Stimulated activated CD8-positive, alpha-beta memory T cell treated with anti-CD3 and anti-CD28 coated beads, Interleukin-15, amount 100 ng/mL, for 1 hour (primary cell): ENCODE measurements at places on chromosomes 6 and 20.

DNA sequence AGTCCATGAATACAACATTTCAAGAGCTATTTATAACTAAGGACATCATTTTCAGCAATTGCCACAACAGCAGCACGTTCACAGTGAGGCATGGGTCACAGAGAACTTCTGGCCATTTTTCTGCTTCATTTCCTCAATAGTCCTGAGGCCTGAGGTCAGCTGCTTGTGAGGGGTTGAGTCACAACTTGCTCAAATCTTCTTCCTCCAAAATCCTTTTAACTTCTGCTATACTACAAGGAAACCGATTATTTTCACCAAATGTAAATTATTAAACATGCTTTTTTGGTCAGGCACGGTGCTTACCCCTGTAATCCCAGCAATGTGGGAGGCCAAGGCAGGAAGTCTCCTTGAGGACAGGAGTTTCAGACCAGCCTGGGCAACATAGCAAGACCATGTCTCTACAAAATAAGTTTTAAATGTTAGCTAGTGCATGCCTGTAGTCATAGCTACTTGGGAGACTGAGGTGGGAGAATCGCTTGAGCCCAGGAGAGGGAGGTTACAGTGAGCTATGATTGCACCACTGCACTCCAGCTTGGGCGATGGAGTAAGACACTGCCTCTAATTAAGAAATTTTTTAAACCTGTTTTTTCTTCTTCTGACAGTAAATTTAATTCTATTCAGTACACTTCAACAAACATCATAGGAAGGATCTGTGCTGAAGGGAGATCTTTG, 11.1 kb upstream of the SLC16A10 start:
- no peak for DNase-seq

DNA sequence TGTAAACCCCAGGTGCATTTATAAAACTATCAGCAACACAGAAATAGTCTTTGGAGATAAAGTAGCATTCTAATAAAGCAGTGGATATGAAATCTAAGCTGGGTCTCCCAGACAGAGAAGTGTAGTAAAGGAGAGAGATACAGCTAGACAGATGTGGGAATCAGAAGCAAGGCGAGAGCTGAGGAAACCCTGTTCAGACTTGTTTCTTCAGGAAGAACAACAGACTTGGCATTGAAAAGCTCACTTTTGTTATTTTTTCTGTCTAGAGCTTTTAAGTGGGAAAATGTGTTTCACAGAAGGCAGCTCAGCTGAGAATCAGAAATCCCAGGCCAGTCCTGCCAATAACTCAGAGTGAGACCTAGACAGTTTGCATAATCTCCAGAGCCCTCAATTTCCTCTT, 52.9 kb downstream of the SLC35B3 start:
- no peak for DNase-seq

DNA sequence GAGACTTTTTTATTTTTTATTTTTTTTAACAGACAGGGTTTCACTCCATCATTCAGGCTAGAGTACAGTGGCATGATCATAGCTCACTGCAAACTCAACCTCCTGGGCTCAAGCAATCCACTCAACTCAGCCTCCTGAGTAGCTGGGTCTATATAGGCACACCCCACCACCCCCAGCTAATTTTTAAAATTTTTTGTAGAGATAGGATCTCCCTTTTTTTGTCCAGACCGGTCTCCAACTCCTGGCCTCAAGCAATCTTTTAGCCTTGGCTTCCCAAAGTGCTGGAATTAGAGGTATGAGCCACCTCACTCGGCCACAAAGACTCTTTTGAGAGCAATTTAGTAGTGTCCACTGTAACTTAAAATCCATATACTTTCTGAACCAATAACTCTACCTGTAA, 103.3 kb upstream of the DST start:
- no peak for DNase-seq

- DNase-seq = no peak
Measured at GRCh38 chr20:1563598-1563997, 6.1 kb upstream of the SIRPD start.

GRCh38 chr6:71489736-71490135, 201.1 kb downstream of the OGFRL1 start:
- DNase-seq = no peak

DNA sequence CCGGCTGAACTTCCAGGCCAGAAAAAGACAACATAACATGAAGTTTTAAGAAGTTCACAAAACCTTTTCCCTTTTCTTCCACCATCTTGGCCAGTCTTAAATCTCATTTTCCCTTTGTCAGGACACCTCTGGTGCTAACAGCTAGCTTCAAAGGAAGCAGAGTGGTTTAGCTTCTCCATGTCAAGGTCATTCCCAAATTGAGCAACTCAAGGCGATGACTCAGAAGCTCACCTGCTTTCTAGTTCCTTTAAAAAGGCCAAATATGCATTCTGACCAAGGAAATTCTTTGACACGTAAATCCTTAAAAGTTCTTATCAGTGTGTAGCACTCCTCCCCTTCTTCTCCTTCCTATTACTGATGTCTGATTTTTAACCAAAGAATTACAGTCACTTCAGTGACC, 69.6 kb upstream of the VGLL2 start:
- no peak for DNase-seq

DNA sequence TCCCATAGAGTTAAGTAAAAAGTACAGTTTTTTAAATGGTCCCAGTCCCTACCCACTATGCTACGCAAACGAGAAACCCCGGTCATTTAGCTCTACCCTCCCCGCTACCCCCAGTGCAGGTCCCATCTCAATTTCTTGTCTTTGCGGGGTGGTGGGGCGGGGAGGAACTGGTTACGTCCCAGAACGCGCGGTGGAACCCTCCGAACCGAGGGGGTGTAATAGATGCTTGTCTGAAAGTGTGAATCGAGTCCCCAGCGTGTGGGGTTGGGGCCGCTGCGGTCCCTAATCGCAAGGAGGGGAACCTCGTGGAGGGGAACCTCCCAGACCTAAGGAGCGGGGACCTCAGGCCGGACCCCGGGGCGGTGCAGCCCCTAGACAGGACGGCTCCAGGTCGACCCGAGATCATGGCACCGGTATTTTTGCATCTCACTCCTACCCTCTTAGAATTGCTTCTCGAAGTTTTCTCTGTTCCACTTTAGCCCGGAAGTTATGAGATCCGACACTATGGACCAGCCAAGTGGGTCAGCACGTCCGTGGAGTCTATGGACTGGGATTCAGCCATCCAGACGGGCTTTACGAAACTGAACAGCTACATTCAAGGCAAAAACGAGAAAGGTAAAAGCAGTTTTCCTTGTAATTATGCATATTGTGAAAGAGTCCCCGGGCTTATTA, 779 bp downstream of the HEBP2 start:
- DNase-seq = no peak

GRCh38 chr6:156890627-156891314, 113.6 kb downstream of the ARID1B start:
- no peak for DNase-seq

DNA sequence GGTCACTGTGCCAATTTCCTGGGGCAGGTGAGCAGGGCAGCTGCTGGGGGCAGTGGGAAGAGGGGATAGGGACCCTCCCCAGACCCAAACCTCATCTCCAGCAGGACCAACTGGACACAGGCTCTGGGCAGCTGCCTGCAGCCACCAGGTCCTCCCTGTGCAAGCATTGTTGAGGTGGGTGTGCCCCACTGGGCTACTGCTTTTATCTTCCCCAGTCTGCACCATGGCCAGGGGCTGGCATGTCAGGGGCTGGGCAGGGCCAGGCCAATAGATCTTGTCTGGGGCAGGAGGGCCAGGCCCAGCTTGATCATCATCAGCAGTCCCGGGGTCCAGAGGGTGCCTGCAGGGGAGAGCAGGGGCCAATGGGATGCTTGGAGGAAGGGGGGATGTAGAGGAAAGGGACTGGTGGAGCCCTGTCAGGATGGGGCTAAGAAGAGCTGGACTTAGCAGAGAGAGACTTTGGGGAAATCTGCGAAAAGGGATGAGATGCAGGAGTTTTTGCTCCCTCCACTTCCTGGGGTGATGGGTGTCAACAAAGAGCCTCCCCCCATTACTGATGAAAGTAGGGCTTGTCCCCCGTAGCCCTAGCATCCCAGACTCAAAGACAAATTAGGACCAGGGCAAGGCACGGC, 5.7 kb downstream of the EBF4 start:
- DNase-seq = no peak

DNA sequence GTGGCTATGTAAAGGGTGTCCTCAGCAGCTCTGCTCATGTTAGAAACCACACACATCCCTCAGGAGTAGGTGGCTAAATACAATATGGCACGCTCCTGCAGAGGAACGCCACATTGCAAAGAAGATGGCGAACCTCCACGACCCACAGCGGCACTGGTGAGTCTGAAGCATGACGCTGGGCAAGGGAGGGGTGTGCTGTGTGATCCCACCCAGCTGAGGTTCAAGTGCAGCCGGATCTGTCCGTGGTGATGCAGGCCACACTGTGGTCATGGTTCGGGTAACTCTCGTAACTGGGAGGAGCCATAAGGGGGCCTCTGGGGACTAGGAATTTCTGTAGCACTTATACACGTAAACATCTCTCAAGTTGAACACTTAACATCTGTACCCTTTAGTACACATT, 23.4 kb upstream of the APMAP start:
- DNase-seq = no peak

DNA sequence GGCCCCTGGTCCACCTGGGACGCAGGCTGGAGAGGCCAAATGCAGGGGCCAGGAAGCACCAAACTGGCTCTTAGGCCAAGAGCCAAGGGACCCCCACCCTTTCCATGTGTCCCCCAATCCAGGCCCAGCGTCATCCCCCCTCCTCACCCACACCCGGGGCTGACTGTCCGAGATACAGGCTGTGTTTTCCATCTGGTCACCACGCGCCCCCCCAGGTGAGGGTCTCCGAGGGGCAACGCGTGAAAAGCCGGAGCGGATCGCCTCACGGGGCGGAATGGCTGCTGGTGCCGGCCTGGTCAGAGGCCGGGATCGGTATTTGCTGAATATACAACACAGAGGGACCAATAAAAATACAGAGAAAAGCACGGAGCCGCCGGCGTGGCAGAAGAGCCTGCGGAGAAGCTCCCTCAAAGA, 5.2 kb upstream of the ABHD16B start:
- DNase-seq = no peak

GRCh38 chr20:23668477-23668951, 20.3 kb downstream of the CST4 start:
- DNase-seq = no peak

DNA sequence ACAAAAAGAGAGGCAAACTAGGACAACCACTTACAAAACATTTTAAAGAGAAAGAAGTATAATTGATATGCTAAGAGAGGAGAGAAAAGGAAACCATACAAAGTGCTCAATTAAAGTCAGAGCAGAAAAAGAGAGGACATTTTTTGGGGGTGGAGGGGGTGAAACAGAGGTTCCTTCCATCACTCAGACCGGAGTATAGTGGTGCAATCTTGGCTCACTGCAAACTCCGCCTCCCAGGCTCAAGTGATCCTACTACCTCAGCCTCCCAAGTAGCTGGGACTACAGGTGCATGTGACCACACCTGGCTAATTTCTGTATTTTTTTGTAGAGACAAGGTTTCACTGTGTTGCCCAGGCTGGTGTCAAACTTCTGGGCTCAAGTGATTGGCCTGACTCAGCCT, 9.4 kb downstream of the WASF1 start:
- DNase-seq = no peak

DNA sequence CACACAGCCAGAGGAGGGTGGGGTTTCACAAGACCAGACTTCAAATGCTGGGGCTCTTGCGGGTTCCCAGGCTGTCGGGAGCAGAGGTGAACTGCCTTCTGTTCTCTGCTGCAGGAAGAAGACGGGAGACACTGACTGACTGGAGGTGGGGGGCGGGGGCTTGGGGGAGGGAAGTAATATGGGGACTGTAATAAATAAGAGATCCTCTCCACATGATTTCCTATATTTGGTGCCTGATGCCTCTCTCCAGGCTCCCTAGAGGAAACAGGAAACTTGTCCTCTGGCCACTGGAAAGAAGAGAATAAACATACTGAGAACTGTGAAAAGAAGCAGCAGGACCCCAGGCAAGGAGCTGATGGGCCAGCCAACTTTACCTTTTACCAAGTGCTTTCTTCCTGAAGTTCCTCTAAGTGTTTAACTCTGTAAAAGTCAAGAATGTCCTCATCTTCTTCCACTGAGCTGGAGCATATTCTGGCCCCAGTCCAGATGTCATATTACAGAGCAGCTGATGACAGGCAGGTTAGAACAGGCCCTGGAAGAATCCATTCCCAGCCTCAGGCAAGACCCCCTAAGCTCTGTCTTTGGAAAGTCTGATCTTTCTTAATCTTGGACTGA, 33.2 kb upstream of the ADGRF5 start:
- DNase-seq = no peak

- no peak for DNase-seq
Measured at GRCh38 chr20:60695226-60696000, 556.6 kb upstream of the CDH4 start.

DNA sequence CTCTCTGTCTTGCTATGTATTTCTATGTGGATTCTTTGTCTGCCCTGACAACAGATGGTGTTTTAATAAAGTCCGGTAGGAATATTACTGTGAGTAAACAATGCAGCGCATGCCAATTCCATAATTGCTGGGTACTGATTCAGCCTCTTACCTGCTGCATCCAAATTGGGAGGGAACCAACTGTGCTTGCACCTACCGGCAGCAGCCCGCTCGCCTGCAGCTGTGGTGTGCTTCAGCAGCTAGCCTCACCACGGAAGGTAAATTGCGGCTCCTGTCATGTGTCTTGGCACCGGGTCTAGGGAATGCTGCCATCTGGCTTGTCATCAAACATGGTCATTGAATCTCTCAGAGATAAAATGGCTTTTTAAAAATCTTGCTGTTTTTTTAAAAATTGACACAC, 704.8 kb upstream of the SLC35B3 start:
- DNase-seq = no peak

- no peak for DNase-seq
Measured at GRCh38 chr6:7896465-7896987, 14.1 kb downstream of the TXNDC5 start.

DNA sequence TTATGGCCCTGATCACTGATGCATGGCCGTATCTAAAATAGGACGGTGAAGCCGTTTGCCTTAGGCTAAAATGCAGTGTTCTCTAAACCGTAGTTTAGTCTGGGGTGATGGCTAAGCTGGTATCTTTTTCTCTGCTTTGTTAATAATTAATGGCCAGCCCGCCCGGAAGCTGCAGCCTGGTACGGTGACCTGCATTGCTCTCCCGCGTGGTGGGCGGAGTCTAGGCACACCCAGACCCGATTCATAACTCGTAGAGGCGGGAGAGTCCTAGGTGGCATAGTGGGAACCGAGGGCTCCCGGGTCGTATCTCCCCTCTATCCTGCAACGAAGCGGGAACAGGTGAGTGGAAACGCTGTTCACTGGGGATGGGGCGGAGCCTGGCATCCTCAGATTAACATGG, 5.5 kb downstream of the CDH4 start:
- no peak for DNase-seq

GRCh38 chr20:39326050-39326449, 363.9 kb downstream of the DHX35 start:
- no peak for DNase-seq

DNA sequence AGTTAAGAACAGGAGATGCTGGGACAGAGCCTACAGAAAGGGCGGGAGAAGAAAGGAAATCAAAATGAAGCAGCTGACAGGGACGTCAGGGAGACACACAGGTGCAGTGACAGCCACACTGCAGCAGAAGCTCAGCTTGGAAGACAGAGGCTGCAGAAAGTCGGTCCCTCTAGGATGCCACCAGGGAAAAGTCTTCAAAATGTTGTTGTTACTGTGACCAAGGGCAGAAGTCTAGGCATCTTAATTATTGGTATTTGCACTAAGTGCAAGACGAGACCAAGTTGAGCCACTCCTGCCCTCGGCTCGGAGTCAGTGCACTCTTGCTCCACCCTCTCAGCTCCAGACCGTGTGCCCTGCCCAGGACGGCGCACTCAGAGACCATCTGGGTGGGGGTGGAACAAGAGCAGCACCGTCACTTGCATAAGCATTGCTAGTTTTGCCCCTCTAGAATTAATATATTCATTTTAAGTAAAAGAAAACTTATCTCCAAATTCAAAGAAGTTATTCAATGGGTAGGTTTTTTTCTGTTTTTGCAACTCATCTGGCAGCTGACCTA, 2.6 kb downstream of the PRR18 start:
- no peak for DNase-seq
